Kidney capillary endothelial cell (primary cell): ENCODE measurements at places on chromosomes 3 and 15.

GRCh38 chr3:17075907-17076306, 191.2 kb downstream of the PLCL2 start:
- no peak for DNase-seq

DNA sequence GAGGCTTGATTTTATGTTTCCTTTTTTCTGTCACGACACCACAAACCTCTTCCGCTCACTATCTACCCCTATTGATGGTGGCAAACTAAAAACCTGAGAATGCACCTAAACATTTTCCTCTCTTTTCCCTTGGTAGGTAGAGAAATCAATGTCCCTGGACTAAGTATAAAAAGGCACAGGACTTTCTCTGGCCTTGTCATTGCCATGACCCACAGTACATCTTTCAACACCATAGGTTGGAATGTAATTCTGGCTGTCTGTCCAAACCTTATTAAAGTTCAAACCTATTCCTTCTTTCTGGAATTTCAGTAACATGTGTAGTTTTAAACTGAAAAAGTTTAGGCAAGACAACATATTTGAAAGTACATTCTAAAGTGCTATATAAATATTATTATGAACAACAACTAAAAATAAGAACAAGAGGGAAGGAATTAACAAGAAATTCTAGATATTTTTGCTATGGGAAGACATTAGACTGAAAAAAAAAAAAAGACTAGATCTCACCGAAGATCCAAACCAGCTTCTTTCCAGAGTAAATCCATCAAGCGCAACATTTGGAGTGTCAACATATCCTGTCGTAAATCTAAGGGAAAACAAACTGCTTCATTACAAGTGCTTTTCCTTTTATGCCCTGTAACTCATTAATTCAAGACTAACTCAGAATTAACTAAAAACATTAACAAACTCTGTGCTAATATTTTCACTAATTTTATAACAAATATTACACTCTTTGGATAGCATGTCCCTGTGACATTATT, 73.1 kb downstream of the FAIM start:
- DNase-seq, result no peak

- DNase-seq, result no peak
Measured at GRCh38 chr3:87307805-87308204, 31.4 kb upstream of the POU1F1 start.

DNA sequence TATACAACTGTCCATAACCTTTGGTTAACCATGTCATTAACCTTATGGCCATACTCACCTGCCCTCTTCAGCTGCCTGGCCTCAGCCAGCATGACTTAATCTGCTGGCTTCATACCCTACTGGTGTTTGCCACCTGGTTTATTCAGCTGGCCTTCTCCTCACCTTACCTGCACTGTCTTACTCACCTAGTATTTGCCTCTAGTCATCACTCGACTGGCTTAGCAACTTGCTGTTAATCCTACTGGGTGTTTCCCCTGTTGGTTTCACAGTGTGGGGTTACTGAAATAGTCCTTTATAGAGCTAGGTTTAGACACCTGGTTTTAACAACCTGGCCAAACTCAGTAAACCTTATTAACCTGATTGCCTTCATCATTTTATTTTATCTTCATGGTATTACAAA, 96.4 kb downstream of the IL12A start:
- no peak for DNase-seq

DNA sequence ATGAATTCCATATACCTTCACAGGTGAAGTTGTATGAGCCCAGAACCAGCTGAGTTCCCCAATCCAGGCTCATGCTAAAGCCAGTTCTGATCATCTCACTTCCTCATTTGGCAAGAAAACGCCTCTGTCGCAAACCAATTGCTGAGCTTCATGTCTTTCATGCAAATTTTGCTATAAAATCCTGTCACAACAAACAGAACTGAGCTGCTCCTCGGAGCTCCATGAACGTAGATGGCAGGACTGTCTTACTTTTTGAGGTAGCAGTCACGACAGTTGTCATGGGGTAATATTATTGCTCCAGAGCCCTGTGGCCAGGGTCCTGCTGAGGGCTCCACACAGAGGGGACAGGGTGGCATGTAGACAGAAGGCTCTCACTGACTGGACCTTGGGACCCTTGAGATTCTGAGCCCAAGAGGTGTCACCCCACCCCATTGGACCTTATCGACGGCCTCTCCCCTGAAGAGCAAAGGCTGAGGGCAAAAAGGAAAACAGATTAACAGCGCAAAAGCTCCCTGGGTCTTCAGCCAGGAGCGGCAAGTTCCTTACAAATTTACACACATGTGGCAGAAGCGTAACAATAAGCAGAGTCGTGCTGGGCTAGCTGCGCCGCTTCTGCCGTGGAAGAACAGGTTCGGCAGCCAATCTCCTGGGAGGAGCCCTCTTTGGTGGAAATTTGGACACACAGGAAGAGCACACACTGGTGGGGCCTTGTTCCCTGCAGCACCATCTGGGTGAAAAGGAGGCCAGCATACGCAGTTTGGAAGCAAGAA, 249.2 kb downstream of the OPA1 start:
- DNase-seq, result no peak

GRCh38 chr15:101192081-101192480, 59.8 kb downstream of the CHSY1 start:
- DNase-seq, result no peak

GRCh38 chr3:184399410-184399809, 19.6 kb downstream of the CHRD start:
- DNase-seq, result no peak

GRCh38 chr3:176961916-176962315, 235.4 kb downstream of the TBL1XR1 start:
- DNase-seq, result peak; percentile 19

GRCh38 chr3:143207338-143207961, 87.9 kb downstream of the CHST2 start:
- DNase-seq, result no peak

- no peak for DNase-seq
Measured at GRCh38 chr15:61681676-61682075, 378.6 kb downstream of the VPS13C start.

DNA sequence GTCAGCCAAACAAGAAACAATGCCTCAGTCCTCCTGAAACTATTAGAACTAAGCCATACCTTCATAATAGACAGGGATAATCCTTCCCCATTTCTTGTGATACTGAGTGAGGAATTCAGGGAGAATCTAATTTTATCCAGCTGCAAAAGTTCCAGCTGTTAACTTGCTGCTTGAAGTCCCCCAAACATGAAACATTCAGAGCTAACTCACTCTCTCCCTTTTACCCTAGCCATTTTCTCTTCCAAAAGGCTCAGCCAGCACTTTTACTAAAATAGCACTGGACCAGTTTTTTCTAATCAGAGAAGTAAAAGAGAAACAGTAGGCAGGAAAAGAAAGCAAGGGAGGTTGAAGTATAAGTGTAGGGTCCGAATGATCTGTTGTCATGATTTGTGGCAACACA, 268.1 kb downstream of the TAFA4 start:
- DNase-seq, result no peak

- DNase-seq, result no peak
Measured at GRCh38 chr3:84904816-84905555, 53.8 kb upstream of the CADM2 start.

GRCh38 chr3:185297867-185298266, 44.0 kb upstream of the EHHADH start:
- DNase-seq, result no peak

DNA sequence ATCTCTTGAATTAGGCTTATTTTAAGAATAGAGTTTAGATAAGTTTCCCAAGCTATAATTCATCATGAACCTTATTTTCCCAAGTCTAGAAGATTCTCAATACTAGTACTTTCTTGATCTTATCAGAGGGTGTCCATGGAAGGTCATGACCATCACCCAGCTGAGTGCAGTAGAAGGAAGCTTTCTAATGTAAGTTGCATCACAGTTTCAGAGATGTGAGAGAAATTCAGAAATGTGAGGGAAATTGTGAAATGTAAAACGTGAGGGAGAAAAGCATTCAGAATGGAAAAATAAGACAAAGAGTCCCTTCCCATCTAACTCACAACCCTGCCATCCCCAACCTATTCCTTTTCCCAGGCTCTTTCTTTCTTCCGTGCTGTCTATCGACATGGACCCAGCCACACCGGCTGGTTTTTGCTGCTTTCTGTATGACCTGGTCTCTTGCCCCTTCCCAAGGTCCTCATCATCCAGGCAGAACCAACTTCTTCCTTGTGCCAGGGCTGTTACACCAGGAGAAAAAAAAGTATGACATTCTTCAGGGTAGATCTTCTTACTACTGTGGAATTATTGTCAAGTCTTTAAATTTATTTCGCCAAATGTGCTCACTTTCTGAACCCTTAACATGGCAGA, 6.7 kb downstream of the CAPN3 start:
- no peak for DNase-seq

- no peak for DNase-seq
Measured at GRCh38 chr3:69240651-69241568, 118.5 kb upstream of the LMOD3 start.

GRCh38 chr3:78868570-78868969, 899.2 kb downstream of the ROBO1 start:
- DNase-seq, result no peak

- DNase-seq, result no peak
Measured at GRCh38 chr15:74050556-74051234, 31.7 kb downstream of the GOLGA6A start.

DNA sequence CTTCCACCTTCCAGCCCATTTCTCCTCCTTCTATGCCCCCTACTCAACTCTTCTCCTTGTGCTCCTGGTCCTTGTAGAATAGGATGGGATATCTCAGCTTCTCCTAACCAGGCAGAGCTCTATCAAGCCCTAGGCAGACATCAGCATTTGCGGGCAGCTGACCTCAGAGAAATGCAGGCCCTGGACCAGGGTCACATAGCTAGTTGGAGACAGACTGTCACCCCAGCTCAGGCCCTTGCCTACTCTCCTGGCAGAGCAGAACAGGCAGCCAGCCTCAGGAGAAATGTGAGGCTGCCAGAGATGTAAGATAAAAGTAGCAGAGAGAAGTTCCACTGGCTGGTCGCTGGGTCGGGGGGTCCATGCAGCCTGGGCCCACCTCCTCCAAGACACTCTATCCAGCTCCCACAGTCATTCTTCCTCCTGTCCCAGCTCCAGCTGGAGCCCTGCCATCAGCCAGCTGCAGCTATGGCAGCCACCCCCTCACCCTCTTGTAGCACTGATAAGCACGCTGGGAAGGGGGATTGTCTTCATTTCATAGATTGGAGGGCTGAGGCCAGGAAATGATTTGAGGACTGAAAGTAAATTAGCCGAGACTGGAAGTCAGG, 4.0 kb downstream of the CYP8B1 start:
- no peak for DNase-seq

GRCh38 chr3:191290311-191291025, 38.7 kb upstream of the CCDC50 start:
- DNase-seq, result no peak

- DNase-seq, result no peak
Measured at GRCh38 chr15:34793901-34794300, 1.4 kb downstream of the ACTC1 start.

- no peak for DNase-seq
Measured at GRCh38 chr3:24352893-24353553, 141.6 kb downstream of the THRB start.

GRCh38 chr15:68594533-68595259, 15.9 kb downstream of the CORO2B start:
- no peak for DNase-seq

GRCh38 chr3:105398437-105398836, 31.7 kb downstream of the ALCAM start:
- DNase-seq, result no peak

DNA sequence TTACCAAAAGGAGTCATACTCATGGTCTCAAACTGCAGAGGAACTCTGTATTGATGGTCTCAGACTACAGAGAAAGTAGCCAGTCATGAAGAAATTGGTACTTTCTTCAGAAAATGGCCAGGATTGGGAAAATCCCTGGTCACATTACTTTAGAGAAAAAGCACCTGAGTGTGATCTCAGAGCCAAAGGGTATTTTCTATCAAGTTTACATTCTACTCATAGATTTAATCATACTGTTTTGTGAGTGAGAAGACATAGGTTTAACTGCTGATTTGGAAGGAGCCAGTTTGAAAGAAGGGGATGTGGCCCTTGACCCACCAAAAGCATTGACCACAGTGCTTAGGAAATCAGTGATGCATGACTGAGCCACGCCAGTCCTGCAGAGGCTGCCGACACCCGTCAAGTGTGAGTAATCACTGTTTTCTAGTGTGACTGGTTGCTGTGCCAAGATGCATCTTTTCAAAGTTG, 203.6 kb downstream of the AKAP13 start:
- DNase-seq, result peak; percentile 65

- DNase-seq, result no peak
Measured at GRCh38 chr3:143677430-143677829, 170.8 kb downstream of the SLC9A9 start.

GRCh38 chr15:80573606-80574005, 121.5 kb upstream of the ABHD17C start:
- DNase-seq, result no peak

DNA sequence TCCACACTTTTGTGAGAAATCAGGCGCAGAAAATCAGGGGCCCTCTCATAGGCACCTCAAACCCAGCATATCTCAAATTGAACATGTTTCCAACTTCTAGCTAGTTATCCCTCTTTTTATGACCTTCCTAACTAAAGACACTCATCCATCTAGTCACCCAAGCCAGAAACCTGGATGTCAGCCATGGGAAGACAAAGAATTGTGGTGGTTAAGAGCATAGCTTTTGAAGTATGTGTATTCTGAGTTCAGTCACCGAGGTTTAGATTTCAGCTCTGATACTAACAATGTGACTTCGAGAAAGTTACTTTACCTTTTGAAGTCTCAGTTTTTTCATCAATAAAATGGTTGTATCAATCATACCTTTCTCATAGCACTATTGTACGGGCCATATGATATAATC, 495.5 kb downstream of the NLGN1 start:
- no peak for DNase-seq

DNA sequence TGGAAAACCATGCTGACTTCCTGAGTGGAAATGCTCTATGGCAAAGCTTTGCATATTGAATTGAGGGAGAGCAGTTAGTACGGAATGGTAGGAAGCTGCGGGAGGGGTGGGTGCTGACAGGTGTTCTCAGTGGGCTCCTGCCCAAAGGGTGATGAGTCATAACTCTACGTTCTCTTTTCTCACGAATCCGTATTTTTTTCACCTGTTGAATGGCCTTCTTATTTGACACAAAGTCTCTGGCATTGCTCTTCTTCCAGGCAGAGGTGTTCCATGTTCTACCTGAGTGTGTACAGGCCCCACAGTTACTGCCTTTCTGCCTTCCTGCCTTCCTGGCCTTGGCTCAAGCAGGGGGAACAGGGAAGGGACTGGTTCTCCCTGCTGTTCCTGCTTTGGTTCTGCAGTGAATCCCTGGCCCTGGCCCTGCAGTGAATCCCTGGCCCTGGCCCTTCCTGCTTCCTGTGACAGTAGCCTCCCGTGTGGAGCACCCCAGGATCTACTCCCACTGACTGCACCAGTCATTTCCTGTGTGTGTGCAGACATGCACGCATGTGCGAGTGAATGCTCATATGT, 31.9 kb downstream of the TRAK1 start:
- peak; percentile 87 for DNase-seq

DNA sequence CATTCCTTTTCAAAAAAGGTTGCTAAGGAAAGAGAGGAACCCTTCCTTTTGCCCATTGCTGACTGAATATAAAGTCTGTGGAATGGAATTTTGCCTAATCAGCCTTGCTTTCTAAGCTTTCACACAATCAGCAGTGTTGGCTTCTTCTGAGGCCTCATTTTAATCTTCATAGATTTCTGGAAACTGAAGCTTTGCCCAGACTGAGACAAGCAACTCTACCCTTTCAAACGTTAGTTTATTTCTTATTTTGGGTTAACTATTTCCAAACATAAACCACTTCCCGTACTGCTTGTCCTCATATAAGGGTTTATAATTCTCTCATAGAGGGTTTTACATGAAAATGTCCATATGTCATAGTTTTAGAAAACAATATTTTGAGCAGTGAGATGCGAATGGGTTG, 82.9 kb downstream of the NR1D2 start:
- DNase-seq, result no peak
